ENCODE measurements at places on chromosomes 3 and 15.
A peak's percentile ranks its signal among the peaks of the same experiment; 100 is the strongest.

- DNase-seq, result peak; percentile 11
These were observed 14.7 kb downstream of the TM4SF4 start for GRCh38 chr3:149489060-149489690.

DNA sequence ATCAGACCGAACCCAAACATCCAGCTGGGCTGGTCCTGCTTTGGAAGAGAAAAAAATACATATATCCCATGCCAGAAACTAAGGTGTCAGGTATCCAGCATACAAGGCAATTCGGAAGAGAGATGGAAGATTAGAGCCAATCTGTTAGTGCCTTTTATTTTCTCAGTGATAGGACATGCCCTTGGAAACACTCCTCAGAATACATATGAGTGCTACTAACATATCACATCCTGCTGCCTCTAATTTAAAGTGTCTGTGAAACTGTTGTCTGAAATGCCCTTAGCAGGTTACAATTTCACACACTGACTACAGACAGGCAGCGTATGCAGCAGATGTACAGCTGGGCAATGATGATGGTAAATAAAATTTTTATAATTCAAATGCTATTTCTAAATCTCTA is 78.9 kb downstream of the RBPMS2 start:
- no peak for DNase-seq

- no peak for DNase-seq
These were observed 133.3 kb upstream of the CHL1 start for GRCh38 chr3:63095-63765.

- DNase-seq, result no peak
These were observed 32.4 kb upstream of the SLC6A6 start for GRCh38 chr3:14369675-14370669.

- no peak for DNase-seq
These were observed 32.2 kb downstream of the TFRC start for GRCh38 chr3:196049653-196050052.

- DNase-seq, result peak; percentile 62
These were observed 219.9 kb downstream of the TCF12 start for GRCh38 chr15:57138349-57138788.

DNA sequence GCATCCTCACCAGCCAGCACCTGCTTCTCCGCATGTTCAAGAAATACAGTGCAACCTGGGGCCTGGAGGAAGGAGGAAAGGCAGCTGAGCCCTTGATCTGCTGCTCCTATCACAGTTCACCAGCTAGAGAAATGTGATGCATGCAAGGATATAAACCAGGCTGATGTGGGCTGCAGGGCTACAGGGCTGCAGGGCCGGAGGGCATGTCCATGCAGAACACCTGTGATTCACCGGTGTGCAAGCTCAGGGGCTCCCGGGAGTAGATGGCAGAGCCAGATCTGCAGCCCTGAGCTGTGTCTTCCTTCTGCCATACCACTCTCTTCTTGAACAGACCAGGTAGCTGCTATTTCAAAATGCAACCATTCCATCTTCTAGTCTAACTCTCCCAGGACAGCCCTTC is 84.9 kb downstream of the HMG20A start:
- no peak for DNase-seq

DNA sequence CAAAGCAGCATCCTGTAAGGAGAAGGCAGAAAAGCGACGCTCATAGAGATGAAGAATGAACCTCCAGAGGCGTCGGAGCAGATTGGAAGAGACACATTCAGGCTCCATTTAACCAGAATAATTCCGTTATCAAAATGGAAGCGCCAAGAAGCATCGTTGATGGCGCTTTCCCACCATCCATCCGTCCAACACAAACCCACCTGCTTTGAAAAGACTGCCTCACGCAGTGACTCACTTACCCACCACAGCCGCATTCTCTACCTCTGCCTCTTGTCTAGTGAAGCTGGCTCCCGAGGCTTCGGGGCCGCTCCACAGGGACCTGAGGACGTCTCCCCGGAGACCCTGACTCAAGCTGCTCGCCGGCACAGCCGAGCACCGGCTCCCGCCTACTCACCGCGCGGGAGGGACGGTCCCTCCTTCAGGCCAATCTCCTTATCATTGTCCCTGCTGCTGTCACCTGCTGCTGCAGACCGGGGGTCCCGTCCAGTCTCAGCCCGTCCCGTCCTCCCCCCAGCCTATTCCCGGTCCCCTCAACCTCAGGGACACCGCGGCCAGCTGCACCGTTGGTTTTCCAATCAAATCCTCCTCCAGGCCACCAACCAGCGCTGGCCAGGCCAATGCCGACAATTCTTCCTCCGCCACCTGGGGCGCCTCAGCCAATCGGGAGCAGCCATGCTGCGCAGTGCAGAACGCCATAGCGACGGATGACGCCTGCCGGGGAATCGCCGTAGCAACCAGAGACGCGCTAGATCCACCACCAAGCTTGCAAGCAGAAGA is at the start of gene NEK10:
TSS of gene NEK10 (minus strand) at position 553 of the 777 bp plus-strand sequence. CDS start 16,501 bp downstream, outside the sequence.
- peak; percentile 84 for DNase-seq

- no peak for DNase-seq
These were observed 256.3 kb upstream of the EOMES start for GRCh38 chr3:27978440-27978839.

DNA sequence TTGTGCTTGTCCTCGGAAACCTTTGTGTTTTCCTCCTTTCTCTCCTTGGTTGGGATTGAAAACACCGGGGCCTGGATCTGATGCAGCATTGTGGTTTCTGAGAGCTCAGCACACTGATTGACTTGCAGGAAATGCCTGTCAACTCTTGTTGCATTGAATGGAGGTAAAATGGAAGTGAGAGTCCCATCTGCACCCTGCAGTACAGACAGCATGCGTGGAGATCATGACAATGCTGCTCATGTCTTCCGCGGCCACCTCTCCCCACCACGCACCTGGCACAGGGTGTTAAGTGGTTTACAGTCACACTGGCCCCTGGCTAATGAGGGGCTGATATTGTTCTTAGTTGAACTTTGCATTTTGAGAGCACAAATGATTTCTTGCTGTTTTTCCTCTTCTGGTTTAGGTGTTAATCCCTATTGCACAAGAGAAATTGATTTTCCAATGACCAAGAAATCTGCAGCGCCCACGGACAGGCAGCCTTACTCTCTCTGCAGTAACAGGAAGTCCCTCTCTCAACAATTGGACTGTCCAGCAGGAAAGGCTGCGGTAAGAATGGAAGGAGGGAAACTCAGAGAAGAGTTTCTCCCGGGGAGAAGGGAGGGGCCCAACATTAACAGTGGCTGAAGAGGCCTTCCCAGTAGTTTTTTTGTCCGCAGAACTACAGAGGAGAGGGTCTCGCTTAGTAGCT is 58.5 kb downstream of the STARD5 start:
- no peak for DNase-seq

- DNase-seq, result no peak
These were observed 180.9 kb upstream of the ROPN1 start for GRCh38 chr3:124172816-124173215.

DNA sequence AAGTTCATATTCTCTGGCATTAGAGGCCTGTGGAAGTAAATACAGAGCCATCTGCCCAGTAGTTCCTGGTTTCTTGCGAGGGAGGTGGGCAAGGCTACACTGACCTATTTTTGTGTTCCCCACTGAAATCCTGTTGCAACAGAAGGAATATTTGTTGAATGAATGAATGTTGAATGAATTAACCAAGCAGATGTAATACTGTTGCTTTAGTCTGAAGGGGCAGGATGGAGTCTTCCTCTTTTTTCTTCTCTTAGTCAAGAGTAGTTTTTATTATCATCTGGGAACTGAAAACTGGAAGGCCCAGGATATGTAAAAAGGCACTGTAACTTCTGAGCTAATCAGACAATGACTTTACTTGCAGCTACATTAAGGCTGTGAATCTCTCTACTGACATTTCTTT is 17.1 kb downstream of the BLOC1S6 start:
- no peak for DNase-seq

DNA sequence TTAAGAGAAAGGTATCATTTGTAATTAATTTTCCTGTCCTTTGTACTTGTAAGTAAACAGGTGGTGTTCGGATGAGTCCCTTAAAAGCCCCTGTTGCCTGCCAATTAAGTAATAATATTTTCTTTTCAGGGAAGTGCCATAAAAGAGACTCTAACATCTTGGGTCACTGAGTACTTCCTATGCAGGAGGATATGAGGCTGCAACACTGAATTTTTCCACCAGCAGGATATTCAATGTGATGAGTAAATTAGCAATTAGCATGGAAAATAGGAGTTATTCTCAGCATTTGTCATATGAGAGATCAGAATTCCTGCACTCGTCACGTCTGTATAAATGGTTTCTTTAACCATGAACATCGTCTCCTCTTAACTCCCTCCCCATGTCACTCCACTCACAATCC is 45.4 kb downstream of the WWTR1 start:
- no peak for DNase-seq

GRCh38 chr15:38320181-38320580 is 67.5 kb downstream of the SPRED1 start:
- DNase-seq, result no peak

DNA sequence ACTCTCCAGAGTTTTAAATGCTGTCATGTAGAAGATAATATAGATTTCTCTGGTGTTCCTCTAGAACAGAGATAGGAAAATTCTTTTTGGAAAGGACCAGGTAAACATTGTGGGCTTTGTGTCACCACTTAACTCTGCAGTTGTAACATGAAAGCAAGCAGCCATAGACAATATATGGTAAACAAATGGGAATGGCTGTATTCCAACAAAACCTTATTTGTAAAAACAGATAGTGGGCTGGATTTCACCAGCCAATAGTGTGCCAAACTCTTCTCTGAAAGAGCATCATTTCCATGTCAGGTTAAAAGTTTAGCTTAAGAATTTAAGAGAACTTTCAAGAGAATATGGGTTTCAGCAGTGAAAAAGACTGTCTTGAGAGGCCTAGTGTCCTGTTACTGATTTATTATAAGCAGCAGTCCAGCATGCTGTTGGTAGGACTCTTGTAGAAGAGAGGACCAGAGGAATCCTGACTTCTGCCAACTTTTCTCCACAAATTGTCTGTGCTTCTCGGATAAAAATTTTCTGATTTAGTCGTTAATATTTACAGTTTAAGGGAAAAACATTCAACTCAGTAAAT is 107.7 kb downstream of the TCF12 start:
- DNase-seq, result no peak

DNA sequence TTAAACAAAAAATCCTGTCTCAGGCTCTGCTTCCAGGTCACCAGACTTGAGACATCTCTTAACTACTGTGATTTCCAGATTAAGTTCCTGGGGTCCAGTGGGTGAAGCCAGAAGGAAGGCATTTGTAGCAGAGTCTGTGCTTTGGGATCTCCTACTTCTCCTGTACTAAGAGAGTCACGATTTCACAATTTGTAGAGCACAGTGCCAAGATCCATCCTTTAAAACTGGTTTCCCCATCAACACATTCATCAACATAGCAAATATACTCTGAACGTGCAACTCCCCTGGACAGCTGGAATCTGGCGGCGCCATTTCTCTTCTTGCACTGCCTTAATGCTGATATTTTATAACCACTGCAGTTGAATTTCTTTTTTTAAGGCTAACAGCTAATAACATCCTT is 33.2 kb downstream of the CDCP1 start:
- DNase-seq, result no peak

DNA sequence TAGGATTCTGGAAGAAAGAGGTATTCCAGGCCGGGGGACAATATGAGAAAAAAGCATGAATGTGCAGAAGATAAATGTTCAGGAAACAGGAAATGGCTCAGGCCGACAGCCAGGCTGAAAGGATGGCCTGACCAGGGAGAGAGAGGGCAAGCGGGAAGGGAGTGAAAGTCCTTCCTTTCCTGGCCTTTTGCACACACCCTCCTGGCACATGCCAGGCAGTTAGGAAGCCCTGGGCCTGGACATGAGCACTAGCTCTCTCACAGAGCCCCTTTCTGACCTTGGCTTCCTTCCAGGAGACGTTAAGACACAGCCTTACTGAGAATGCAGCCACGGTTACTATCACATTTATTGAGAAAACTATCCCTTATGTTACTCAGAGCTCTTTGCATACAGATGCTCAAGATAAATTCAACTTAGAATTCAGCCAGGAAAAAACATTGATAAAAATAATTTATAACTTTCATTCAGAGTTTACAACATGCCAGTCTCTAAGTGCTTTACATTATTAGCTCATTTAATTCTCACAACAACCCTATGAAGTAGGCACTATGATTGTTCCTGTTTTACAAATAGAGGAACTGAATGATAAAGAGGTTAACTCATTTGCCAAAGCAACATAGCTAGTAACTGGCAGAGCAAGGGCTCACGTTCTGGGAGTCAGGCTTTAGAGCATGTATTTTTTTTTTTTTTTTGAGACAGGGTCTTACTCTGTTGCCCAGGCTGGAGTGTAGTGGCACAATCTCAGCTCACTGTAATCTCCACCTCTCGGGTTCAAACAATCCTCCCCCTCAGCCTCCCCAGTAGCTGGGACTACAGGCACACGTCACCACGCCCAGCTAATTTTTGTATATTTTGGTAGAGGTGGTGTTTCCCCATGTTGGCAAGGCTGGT is 39.4 kb upstream of the SMAD3 start:
- no peak for DNase-seq

DNA sequence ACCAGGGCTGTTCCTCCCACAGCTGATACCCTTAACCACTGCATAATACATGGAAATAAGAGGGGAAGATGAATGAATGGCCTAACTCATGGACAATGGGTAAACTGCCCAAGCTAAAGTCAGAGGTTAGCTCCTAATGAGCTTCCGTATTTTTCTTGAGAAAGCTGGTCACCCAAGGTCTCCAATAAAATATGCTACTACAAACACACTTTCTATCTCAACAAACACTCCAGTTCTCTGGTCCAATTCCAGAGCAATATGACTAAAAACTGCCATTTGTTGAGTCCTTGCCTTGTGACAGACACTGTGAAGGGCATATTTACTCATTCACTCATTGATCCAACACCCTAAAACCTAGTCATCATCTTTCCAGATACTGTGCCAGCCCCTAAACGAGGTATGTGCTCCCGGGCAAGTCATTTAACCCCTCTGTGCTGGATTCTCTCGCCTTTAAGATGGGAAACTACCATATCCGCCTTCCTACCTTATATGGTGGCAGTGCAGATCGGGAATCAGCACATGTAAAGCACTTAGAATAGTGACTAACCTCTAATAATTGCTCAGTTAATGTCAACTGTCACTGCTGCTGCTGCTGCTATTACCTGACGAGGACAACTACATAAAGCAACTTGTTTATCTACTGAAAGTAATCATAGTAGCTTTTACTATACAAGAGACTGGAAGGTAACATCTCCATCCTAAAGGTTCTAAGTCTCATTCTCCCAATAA is 89.1 kb downstream of the XXYLT1 start:
- DNase-seq, result no peak

DNA sequence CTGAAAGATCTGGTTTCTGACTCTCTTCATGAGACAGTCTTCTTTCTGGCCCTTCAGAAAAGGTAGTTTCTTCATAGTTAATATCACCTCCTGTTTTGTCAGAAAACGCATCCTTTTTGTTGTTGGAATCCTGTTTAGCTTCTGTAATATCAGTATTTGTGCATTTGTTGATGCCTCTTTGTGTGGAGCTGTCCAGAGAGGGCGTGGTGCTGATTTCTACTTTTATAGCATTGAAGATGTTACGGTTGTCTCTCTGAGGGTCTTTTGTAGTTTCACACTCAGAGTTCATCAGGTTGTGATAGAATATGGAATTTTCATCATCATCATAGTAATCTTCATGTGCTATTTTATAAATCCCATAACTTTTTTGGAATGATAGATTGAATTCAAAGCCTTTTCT is 8.9 kb downstream of the GPR149 start:
- peak; percentile 14 for DNase-seq

GRCh38 chr3:18499301-18499700 is 74.2 kb upstream of the SATB1 start:
- peak; percentile 45 for DNase-seq

- DNase-seq, result no peak
These were observed 88.9 kb downstream of the FEZF2 start for GRCh38 chr3:62284442-62284841.

Measured in Jurkat, Clone E6-1 (cell line).